ENCODE measurements at places on chromosomes 11 and 22.

DNA sequence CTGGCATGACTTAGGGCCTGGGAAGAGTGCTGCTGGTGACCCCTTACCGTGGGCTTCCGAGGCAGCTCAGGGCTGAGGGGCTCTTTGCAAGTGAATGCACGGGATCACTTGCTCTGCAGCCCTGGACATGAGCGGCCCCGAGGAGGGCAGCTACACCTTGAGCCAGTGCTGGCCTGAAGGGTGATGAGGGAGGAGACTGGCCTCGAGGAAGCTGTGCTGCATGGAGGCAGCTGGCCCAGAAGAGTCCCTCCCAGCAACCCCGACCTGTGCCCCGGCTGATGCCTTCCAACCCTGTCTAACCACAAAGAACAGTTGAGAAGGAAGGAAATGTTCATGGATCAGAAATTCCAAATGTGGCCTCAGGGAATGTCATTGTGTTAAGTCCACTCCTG is 45.2 kb downstream of the TBX1 start:
- no peak for DNase-seq

- DNase-seq = no peak
Observed at GRCh38 chr11:67700548-67701262, 26.3 kb upstream of the ALDH3B2 start.

DNA sequence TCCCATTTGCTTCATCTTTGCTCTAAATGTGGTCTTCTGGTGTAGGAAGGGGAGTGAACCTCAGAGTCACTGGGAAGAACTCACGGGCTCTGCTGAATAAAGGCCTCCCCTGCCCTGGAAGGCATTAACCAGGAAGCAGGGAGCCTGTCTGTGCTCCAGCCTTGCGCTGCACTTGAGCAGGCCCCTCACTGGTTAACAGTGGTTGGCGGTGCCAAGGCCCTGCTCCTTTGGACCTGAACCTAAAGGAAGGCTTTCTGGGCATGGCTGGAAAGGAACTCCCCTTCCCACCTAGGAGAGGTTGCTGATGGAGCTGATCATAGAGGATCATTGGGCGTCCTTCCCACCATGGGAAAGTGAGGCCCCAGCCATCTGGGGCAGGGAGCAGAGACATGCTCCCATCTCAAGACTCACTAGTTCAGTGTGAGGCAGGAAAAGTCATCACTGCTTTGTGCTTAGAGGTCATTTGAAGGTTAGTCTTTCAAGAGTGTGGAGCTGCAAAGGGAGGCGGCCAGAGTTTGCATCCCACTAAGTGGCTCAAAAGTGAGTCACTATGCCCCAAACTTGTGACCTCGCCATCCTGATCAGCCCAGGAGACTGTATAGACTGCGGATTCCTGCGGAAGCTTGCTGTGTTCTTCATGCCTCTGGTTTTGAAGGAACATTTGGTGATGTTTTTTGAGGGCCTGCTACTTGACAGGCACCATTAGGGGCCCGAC is 50.4 kb downstream of the DBX1 start:
- no peak for DNase-seq

DNA sequence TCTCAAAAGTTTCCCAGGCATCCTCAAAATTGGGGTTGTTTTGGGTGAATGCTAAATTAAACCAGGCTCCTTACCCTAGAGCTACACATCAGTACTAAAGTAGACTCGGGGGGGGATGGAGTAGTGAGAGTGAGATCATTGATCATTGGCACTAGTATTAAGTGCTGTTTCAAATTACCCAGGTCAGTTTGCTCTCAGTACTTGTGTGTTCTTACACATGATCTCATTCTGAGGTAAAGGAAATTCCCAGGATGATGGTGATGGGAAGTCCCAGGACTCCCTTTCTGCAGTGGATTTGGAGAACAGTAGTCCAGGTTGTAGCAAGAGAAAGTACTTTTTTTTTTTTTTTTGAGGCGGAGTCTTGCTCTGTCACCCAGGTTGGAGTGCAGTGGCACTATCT is 12.5 kb downstream of the RBM4 start:
- DNase-seq = no peak

- DNase-seq = peak; percentile 54
Observed at GRCh38 chr22:43996170-43996980, 27.7 kb upstream of the PARVB start.

GRCh38 chr11:94925422-94926270 is 47.7 kb downstream of the CWC15 start:
- DNase-seq = no peak

- no peak for DNase-seq
Observed at GRCh38 chr11:102545701-102546100, 15.2 kb upstream of the MMP7 start.

DNA sequence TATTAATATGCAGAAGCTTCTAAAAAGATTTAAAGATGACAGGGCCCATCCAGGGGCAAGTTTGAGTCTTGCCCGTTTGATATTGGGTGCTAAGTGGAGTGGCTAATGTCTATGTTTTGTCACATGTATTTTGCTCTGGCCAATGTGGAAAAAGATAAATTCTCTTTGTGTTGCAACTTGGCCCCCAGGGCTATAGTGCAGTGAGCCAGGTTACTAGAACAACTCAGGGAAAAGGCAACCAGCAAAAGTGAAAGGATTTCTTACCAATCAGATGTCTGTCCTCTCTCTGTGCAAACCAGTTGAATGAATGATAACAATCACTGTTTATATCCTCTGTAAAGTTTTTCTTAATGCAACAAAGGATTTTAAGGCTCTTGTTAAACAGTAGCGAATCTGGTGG is 4.6 kb upstream of the CLNS1A start:
- DNase-seq = no peak

- no peak for DNase-seq
Observed at GRCh38 chr11:44190883-44191230, 95.4 kb downstream of the EXT2 start.

DNA sequence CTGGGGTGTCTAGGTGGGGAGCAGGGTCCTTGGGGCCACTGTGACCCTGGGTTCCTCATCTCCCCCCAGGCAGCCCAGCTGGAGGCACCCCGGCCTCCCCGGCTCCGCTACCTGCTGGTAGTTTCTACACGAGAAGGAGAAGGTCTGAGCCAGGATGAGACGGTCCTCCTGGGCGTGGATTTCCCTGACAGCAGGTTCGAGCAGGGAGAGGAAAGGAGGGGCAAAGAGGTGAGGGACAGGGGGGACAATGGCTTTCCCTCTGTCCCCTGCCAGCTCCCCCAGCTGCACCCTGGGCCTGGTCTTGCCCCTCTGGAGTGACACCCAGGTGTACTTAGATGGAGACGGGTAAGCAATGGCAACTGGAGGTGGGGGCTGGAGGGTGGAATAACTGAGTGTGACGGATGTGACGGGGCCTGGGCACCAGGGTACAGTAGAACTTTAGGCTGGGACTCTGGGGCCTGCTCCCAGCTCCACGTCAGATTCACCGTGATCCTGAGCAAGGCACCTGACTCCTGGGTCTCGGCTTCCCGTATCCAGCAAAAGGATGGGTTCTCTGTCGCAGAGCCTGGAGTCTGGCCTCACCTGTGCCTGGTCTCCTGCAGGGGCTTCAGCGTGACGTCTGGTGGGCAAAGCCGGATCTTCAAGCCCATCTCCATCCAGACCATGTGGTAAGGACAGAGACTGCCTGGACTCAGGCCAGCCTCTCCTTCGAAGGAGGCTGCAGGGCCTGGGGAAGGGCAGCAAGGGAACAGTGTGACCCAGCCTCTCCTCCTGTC is 3.6 kb downstream of the SSH3 start:
- no peak for DNase-seq

- no peak for DNase-seq
Observed at GRCh38 chr22:48302657-48303368, 1524.9 kb downstream of the BRD1 start.

GRCh38 chr22:25027043-25027906 is 74.8 kb downstream of the KIAA1671 start:
- DNase-seq = no peak

DNA sequence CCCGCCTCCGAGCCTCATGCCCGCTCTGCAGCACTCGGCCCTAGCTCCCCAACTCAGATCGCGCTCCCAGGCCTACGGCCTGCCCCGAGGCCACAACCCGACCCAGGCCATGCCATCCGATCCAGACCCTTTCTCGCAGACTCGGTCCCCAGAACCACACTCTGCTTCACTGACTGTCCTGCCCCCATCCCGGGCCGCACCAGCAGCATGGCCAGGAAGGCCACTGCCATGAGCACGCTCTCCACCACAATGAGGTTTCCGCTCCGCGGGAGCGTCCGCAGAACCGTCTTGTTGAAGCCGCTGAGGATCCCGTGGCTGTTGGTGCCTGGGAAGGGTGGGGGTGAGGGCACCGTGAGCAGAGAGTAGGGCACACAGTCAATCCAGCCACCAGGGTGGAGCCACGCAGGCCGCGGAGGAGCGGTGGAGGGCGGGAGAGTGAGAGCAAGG is 6.4 kb downstream of the UNC93B1 start:
- DNase-seq = no peak

DNA sequence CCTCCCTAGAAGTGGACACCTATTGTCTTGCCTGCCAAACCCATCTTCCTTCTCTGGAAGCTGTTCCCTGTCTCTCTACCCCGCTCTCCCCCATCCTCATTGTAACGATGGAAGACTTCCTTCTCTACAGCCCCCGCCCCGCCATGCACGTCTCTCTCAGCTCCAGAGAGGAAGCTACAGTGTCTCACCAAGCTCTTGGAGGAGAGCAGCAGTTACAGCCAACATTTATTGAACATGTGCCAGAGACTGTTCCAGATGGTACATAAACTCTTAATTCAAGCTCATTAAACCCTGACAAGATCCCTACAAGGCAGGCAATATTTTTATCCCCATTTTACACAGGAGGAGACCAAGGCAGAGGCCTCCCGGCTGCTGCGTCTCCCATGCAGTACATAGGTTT is 15.1 kb downstream of the MCHR1 start:
- DNase-seq = no peak

GRCh38 chr22:26502688-26503561 is 9.3 kb downstream of the TFIP11 start:
- peak; percentile 36 for DNase-seq

GRCh38 chr11:116534270-116534975 is 238.4 kb downstream of the BUD13 start:
- DNase-seq = no peak

DNA sequence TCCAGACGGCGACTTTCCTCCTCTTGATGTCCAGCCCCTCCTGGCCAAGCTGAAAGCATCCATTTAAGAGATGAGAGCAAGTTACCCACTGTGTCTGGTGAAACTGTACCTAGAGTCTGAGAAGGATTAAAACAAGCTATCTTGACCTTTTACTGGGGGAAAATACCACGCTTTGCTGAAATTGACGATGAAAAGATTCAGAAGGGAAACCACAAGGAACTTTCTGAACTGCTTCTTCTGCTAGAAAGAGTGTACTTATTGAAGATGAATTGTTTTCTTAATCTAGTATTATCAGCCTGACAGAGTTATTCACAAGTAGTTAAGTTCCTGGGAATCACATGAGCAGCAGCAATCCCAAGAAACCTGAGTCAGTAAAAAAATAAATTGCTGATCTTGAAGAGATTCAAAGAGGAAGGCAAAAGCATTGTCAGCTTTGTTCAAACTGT is 13.1 kb upstream of the MS4A6A start:
- DNase-seq = no peak

GRCh38 chr11:48087974-48088681 is 107.8 kb downstream of the PTPRJ start:
- DNase-seq = no peak

All from activated CD8-positive, alpha-beta memory T cell treated with anti-CD3 and anti-CD28 coated beads for 4 hours (primary cell).